ENCODE measurements at places on chromosomes 12 and 14.

DNA sequence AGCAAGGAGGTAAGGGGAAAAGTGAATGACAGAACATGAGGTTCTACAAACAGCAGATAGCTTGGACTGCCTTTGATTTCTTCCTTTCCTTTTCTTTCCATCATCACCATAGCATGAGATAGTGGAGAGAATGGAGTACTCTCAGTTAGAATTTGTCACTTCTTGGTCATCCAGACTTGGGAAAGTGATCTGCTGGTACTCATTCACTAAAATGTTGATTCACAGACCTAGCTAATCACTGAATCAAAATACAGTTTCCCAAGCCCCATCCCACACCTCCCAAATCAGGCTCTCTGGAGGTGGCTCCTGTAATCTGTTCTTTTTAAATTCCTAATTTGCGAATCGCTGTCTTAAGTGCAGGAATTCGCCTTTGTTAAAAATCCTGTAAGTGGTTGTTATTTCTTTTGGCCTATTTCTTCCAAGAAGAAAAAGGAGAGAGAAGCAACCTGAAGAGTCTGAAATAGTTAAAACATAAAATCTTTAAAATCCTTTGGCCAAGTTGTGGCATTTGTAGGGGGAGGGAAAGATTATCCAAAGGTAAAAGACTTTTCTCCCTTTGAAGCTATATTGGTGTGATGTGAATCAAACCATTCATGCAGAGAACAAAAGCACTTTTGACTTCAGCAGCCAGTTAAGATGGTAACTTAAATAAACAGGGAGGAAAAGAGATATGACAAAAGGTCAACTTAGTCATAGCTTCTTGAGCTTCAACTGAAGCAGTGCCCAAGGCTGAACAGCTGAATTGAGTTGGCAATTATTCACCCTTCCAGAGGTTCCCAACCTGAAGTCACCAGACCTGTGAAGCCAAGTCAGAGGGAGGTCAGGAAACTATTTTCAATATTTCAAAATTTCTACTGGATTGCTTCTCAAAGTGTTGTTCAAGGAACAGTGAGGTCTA, 255.1 kb upstream of the KRR1 start:
- no peak for DNase-seq

DNA sequence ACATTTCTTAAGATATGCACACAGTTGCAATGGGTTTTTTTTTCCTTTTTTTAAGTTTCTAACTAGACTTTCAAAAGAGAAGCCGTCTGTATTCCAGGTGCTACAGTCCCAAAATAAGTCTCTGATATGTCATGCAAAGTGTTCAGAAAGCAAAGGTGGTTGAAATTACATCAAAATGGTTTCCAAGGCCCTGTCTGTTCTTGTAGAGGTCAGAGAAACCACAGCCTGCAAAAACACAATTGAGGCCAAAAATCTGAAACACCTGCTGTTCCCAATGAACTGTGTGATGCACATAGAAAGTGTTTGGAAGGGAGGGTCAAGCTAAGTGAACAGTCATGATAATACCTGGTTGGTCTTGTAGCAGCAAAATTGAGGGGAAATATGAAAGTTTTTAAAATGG, 91.0 kb downstream of the VRK1 start:
- DNase-seq = no peak

DNA sequence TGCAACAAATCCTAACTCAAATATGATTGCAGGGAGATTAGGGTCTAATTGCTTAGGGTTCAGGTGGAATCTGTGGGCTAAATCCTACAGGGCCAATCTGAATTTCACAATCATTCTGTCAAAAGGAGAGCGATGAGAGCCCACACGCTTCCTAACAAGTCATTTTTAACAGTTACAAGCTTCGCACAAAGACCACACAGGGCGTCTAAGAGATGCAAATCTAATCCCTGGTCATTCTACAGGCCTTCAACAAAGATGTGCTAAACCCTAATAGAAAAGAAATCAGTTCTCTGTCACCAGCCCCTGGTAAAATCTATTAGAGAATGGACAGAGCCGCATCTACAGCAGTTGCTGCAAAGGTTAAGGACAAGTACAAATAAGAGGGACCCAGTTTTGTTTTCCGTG, 15.3 kb downstream of the NKX2-1 start:
- DNase-seq = no peak

- no peak for DNase-seq
Measured at GRCh38 chr14:87503711-87504110, 489.3 kb downstream of the GALC start.

DNA sequence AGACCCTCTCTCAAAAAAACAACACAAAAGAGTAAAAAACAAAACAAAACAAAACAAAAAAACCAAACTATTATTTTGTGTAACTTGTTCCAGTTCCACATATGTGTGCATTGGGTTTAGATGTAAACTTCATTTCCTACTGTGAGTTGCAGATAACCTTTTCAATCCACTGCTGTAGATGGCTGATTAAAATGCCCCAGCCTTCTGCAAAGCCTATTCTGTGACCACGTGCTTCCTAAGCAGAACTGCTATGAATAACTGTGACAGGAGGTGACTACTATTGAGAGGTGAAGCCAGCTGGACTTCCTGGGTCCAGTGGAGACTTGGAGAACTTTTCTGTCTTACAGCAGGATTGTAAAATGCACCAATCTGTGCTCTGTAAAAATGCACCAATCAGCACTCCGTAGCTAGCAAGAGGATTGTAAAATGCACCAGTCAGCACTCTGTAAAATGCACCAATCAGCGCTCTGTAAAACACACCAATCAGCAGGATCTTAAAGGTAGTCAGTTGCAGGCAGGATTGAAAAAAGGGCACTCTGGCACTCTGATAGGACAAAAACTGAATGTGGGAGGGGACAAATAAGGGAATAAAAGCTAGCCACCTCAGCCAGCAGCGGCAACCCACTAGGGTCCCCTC, 10.3 kb upstream of the ELK3 start:
- no peak for DNase-seq

- DNase-seq = no peak
Measured at GRCh38 chr14:83290447-83290846, 1756.8 kb upstream of the SEL1L start.

DNA sequence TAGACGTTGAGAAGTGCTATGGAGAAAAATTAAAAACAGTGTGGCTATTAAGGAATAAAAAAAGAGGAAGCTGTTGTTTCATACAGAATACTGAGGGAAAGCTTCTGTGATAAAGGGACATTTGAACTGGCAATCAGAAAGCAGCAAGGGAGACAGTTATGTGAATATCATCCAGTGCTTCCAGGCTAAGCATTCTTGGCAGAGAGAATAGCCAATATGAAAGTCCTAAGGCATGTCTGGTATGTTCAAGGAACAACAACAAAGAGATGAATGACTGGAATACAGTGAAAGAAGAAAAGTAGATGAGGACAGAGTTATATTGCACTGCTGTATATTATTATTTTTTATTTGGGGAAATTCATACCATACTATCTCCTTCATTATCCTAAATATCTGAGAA, 23.9 kb downstream of the SCAF11 start:
- no peak for DNase-seq

GRCh38 chr14:73295198-73295796, 58.0 kb downstream of the PAPLN start:
- no peak for DNase-seq

- no peak for DNase-seq
Measured at GRCh38 chr14:64238631-64239030, 55.5 kb downstream of the ESR2 start.

DNA sequence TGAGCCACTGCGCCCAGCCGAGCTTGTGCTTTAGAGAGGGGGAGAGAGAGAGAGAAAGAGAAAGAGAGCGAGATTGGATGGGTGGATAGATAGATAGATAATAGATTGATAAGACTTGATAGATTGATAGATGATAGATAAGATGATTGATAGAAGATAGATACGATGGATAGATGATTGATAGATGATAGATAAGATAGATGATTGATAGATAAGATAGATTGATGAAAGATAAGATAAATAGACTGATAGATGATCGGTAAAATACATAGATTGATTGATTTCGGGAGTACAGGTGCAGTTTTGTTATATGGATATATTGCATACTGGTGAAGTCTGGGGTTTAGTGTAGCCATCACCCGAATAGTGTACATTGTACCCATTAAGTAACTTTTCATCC, 65.9 kb downstream of the SPRING1 start:
- DNase-seq = no peak

GRCh38 chr12:4080213-4080612, 193.3 kb upstream of the CCND2 start:
- DNase-seq = no peak

- DNase-seq = no peak
Measured at GRCh38 chr14:21238823-21239518, 30.3 kb downstream of the HNRNPC start.

DNA sequence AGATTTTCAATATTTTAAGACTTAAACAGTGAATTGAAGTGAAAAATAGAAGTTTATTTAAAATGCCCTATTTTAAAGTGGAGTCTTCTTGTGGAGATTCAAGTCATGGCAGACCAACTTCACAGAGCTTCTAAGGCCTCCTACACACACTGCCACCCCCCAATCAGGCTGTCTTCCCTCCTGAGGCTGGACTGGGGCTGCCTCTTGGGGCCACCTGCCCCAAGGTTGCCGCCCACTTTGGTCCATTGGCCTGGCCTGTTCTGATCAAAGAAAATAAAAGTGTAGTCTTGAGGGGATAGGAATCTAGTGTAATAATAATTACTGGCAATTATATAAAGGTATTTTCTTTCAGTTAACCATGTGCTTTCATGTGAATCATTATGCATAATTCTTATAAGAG, 1.3 kb downstream of the GOLT1B start:
- no peak for DNase-seq

GRCh38 chr12:12365931-12366431, 9.1 kb downstream of the BORCS5 start:
- no peak for DNase-seq

- peak; percentile 25 for DNase-seq
Measured at GRCh38 chr14:90519262-90519920, 122.6 kb downstream of the CALM1 start.

- no peak for DNase-seq
Measured at GRCh38 chr12:24554612-24555295, 394.1 kb downstream of the BCAT1 start.

DNA sequence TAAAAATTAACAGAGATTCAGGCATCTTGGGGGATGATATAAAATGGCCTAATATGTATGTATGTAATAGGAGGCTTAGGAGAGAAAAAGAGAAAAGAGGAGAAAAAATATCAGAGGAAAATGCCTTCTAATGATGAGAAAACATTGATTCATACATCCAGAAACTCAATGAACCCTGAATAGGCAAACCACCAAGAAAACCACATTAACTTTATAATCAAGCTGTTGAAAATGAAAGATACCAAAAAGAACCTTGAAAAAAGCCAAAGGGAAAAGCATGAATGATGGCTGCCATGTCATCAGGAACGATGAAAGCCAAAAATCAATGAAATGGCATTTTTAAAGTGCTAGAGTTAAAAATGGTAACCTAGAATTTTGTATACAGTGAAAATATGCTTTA, 180.2 kb downstream of the EPS8 start:
- no peak for DNase-seq

DNA sequence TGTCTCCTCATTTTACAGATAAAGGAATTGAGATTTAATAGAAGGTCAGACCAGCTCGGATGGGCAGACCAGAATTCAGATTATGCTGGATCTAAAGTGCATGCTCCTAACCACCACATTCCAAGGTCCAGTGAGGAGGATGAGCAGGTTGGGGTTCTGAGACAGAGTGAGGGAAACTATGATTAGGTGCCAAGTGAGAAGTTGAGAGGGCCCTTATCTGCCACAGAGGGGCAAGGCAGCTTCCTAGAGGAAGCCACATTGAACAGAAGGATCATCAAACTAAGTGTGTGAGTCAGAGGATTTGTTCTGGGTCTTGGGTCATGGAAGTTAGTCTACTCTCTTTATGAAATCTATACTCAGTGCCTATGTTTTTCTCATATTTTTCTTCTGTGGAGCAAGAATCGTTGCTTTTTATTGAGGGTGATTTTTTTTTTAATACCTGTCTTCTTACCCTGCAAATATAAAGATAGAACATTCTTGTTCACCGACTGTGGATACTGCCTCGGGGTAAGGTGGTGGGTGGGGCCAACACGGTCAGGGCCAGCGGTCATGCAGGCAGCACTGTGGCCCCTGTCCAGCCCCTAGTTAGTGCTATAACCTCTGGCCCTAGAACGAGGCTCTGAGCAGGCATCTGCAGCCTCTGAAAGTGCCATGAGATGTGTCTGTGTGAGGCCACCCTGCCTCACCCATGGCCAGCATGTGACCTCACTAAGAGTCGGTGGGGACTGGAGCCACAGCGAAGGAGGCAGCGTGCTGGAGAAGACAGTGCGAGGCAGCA, 55.6 kb upstream of the PTHLH start:
- no peak for DNase-seq

DNA sequence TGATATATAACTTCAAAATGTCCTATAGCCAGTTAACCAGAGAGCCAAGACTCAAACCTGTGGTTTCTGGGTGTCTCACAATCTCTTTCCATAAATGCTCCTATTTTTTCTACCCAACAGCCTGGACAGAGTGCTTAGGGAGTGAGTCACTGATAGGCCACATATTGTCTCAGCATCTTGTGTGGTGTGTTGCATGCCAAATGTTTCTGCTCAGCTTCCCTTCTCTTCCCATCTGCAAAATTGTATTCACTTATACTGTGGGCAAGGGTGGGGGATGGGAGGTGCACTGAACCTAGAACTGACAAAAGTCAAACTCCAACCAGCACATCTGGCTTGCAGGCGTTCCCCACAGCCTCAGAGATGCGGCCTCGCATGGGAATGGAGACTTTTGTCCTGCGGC, 123.3 kb downstream of the KCNA5 start:
- DNase-seq = no peak

DNA sequence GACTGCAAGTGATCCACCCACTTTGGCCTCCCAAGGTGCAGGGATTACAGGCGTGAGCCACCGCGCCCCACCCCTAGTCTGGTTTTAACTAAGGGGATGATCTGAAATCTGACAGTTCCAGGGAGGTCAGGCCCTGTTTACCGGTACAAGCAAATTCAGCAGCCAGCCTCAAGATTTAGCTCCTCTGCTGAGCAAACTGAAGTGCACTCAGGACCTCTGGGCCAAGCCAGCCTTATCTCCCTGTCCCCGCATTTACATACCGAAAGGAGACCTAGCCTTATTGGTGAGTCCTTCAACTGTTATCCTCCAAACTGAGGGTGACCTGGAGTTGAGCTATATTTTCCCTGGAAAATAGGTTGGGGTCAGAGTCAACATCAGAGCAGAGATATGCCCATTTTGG, 835 bp upstream of the ABHD4 start:
- no peak for DNase-seq

GRCh38 chr14:91380610-91381371, 36.8 kb downstream of the CCDC88C start:
- peak; percentile 44 for DNase-seq

DNA sequence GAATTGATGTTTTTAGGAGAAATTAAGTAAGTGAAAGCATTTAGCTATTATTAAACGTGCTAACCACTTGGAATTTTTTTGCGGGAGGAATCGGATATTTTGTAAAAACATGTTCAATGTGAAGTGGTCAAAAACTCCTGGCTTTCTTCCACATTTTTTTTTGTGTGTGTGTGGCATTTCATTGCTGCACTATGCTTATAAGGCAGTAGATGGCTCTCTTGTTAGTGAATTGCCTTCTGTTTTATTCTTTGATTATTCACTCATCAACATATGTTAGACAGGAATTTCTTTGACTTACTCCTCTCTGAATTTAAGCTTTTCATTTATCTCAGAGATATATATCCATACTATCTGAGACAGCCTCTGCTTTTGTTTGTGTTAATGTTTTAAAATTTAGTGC, 71.3 kb downstream of the DERA start:
- DNase-seq = no peak

GRCh38 chr12:48351022-48351708, 446 bp upstream of the ZNF641 start:
- DNase-seq = no peak

- no peak for DNase-seq
Measured at GRCh38 chr14:46137786-46138185, 513.8 kb downstream of the RPL10L start.

- DNase-seq = no peak
Measured at GRCh38 chr12:98345308-98345876, 170.0 kb upstream of the TMPO start.

Data from right cardiac atrium (tissue), 5 donors.